Inflammatory macrophage treated with lipopolysaccharide for 1 hour (primary cell): ENCODE measurements at places on chromosomes 2 and 18.

DNA sequence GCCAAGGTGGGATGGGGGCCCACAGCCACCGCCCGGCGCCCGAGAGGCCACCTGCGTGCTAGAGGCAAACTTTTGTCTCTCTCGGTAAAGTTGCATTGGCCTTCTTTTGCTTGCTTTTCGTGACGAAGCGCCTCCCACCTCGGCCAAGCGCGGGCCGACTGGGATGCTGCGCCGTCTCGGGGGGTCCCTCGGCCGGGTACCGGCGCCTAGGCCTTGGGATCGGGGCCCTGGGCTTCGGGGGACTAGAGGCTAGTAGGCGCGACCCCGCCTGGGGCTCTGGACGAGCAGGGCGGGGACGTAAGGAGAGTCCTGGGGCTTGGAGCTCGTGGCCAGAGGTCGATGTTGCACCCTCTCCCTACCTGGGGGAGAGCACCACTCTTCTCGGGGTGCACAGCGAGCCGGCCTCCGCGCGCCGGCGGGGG is 545 bp downstream of the GLI2 start:
- DNase-seq, result no peak

DNA sequence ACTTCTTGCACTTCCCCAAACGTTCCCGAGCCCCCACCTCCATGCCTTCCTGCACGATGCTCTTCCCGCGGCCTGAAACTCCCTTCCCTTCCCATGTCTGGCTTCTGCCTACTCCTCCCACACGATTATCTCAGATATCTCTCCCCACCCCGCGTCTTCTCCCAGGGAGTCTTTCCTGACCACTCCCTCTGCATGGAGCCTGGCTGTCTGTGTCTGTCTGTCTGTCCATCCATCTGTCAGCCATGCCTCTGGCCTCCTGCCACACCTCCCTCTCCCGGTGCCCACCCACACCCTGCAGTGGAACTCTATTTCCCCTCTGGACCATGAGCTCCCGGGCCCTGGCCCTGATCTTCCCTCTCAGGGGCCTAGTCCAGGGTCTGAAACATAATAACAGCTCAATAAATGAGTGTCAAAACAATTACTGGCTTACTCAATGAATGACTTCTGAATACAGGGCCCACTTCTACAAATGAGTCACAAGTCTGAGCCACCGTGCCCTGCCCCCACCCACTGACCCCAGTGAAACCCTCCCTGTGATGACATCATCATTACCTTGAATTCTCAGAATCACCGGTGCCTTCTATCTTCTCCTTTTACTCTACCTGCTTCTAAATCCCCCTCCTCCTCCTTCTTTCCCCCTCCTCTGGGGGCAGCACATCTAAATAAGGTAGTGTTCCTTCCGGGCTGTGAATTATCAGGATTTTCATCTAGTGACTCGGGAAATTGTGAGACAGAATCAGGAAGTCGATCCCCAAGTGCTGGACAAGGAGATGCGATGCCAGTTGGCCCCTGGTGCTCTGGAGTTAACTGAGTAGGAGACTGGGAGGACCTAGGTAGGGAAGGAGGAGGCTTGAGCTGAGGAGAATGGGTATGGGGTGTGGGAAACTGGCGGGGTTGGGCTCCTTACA is 46.1 kb upstream of the PLB1 start:
- peak; percentile 63 for DNase-seq

DNA sequence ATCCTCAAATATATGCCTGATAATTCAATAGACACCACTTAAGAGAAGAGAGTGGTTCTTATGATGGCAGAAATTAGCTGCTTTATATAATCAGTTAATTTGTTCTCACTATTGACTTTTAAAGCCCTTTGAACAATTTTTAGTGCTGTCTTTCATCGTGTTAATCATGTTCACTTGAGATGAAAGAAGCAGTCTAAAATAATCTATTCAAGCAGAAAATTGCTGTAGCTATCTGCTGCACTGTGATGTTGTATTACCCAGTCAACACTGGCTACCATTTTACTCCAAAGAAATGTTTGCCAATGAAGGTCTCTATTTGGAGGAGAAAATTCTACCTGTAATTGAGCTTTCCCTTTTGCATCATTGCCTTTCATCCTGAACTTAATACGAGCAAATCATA is 459.8 kb upstream of the FSIP2 start:
- DNase-seq, result no peak

DNA sequence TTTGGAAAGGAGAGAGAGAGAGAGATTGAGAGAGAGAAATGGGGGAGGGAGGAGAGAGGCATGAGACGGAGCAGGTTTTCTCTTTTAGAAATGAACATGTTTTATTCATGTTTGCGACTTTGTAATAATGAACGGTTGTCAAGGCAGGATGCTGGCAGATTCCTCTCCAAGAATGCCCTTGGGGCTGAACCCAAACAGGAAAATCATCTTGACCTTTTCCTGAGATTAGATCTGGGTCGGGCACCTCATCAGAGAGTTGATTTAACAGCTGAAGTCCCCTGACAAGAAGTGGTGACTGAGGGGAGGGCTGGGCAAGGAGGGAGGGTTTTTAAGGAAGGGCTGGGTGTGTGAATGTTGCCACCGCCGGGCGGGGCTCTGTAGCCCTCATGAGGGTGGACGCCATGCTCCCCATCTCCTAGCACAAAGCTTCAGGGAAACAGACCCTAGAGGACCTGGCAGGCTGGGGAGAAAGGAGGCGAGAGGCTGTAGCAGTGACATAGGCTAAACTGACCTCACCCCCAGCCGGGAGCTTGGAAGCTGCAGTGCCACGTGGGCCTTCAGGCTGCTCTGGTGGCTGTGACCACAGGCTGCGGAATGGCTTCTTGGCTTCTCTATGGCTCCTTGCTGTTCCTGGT is 60.0 kb downstream of the LIPG start:
- DNase-seq, result no peak

- DNase-seq, result no peak
Measured at GRCh38 chr18:4755848-4756247, 300.7 kb upstream of the DLGAP1 start.

- DNase-seq, result peak; percentile 63
Measured at GRCh38 chr18:77059294-77059916, 73.2 kb downstream of the MBP start.

GRCh38 chr2:69222953-69223658 is 163.9 kb downstream of the GFPT1 start:
- no peak for DNase-seq

GRCh38 chr2:17912266-17912691 is 33.8 kb downstream of the KCNS3 start:
- no peak for DNase-seq

GRCh38 chr18:45837283-45838070 is 12.0 kb downstream of the SIGLEC15 start:
- peak; percentile 55 for DNase-seq

GRCh38 chr2:178292586-178292985 is 98.3 kb downstream of the OSBPL6 start:
- DNase-seq, result no peak

DNA sequence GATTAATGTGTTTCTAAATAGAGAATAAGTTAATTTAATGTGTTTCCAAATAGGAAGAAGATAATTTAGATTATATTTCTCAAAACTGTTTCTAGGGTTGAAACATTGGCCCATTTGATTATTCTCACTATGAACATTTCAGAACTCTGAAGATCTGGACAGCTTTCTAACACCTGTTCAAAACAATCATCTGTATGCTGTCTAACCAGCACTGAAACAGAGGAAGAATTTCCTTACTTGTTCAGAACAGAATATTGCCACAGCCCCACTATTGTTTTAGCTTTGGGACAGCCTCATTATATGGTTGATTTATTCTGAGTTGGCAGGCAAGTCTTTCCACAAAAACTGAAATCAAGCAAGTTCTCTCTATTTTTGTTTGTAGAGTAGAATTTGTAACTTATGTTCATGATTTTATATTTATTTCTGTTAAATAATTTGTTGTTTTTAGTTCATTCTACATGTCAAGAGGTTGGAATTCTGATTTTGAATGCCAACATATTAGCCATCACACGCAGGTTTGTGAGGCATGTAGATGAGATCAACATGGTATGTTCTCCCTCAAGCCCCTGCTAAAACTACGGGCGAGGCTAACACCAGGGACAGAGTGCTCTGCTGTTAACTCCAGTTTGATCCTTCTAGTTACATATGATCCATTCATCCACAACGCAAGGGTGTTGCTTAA is 11.2 kb downstream of the IL18RAP start:
- DNase-seq, result no peak

DNA sequence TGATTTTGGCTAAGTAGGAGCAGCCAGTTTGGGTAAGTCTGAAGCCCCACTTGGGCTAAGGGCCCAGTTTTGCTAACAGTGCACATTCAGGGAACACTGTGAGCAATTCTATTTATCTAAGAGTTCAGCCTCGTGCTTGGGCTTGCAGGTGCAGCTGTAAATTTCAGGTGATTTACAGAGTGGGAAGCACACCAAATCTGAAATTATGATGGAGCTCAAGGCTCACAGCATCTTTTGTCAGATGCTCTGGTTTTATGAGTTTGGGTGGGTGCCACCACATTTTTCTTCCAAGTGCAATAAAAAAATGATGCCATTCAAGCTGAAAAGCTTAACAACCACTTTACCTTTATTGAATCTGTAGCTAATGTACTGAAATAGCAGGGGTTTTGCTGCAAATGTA is 671.2 kb downstream of the LRRTM4 start:
- no peak for DNase-seq

- no peak for DNase-seq
Measured at GRCh38 chr2:85158559-85159273, 25.5 kb downstream of the TCF7L1 start.

DNA sequence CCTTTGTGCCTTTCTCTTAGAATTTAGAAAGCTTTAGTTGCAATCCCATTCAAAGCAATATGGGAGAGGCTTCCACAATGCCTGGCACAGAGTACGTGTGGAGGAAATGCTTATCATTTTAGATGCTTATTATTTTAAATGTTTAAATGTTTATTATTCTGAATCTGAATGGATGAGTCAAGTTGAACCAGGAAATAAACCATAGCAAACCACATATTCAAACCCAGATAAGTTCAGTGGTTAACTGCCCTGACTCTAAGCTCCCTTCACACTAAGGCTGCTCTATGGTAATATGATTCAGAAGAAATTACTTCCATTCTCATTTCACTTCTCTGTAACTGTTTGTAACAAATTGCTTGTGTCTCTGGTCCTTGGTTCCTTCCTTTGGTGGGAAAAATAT is 5.2 kb upstream of the PPP4R1 start:
- no peak for DNase-seq
